CD4-positive, alpha-beta T cell treated with Interferon gamma for 1 hour (primary cell): ENCODE measurements at places on chromosomes 7 and 10.

DNA sequence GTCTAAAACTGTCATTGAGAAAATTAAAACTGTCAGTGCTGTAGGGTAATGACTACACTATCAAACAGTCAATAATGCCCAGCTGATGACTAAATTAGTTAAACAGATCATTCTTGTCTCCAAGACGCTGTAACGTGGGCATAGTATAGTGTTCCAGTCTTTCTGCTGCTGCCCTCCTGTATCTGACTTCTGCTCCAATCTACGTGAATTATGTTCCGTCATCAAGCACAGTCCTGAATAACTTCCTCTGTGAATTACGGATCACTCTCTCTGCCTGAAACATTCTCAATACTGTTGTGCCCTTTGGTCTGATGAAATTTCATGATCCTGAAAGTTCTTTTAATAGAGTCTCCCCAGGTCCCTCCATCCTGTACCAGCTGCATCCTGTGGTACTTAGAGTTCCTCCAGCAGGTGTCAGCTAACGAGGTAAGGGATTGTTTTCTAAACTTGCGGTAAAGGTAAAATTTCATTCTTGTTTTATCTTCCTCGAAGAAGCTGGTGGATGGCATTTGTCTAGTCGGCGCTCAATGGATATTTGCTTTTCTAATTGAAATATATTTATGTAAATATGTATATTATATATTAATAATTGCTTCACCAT lies 393.5 kb upstream of the ADARB2 start:
- DNase-seq = no peak

DNA sequence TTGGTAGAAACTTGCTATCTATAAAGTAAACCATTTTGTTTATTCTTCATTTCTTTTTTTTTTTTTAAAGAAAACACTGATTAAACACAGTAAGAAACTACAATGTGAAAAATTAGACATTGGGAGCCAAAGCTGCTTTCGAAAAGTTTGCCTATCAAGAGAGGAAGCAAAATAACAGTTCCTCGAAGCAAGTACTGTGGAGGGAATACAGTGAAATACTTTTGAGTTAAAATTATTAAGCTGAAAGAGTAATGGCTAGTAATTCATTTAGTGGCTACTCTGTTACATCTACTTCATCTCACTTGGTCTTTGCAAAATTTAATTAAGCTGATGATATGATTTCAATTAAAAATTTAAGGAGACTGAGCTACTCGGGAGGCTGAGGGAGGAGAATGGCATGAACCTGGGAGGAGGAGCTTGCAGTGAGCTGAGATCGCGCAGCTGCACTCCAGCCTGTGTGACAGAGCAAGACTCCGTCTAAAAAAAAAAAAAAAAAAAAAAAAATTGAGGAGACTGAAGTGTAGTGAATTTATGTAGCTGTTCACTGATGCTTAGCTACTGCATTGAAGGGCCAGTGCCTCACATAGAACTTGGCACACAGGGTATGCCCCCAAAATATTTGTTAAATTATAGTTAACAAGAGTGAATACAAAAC lies 982.1 kb upstream of the MBL2 start:
- DNase-seq = no peak

- DNase-seq = no peak
These were observed 551.7 kb downstream of the HTR7 start for GRCh38 chr10:90306187-90306586.

DNA sequence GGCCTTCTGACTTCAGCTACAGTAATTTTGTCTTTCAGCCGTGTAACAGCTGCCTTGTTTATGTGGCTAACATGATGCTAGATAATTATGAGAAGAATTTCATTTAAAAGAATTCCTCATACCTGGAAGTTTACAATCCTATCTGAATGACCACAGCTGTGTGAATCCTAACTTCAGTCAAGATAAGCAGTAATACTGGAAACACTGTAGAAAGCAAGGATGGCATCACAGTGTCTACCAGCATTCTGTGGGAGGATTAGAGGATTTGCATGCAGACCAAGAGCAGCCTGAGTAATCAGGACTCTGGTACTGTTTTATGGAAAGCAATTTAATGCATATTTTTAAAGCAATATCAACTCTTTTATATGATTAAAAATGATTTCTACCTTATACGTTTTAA lies 282.4 kb downstream of the EXOC4 start:
- DNase-seq = no peak

DNA sequence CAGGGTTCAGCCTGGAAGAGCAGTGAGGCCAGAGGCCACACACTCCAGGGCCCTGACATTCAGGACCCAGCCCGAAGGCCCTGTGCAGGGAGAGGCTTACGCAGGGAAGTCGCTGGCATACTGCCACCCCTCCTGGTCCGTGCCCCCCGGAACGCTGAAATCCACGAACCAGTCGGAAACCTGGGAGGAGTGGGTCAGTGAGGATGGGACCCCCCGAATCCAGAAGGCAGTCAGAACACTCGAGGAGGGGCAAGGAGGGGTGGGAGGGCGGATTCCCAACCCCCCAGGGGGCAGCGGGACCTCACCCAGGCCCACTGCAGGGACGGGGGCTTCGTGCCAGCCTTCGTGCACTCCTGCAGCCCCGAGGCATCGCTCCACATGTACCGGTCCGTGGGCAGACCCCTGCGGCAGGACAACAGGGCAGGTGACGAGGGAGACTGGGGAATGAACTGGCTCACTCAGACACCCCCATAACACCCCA lies 13.5 kb downstream of the BHLHA15 start:
- no peak for DNase-seq

GRCh38 chr7:29019896-29020295 lies 61.8 kb upstream of the TRIL start:
- no peak for DNase-seq

DNA sequence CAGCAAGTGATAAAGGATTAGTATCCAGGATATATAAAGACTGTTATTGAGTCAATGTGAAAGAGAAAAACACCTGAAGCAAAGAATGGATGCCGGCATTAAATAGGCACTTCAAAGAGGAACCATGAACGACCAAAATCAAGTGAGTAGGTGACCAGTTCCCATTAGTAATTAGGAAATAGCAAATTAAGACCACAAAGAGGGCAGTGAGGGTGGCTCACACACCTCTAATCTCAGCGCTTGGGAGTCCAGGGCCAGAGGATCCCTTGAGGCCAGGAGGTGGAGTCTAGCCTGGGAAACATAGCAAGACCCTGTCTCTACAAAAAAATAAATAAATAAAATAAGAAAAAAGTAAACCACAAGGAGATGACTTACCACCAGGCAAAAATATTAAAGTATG lies 1.5 kb upstream of the ANTXRL start:
- DNase-seq = no peak

DNA sequence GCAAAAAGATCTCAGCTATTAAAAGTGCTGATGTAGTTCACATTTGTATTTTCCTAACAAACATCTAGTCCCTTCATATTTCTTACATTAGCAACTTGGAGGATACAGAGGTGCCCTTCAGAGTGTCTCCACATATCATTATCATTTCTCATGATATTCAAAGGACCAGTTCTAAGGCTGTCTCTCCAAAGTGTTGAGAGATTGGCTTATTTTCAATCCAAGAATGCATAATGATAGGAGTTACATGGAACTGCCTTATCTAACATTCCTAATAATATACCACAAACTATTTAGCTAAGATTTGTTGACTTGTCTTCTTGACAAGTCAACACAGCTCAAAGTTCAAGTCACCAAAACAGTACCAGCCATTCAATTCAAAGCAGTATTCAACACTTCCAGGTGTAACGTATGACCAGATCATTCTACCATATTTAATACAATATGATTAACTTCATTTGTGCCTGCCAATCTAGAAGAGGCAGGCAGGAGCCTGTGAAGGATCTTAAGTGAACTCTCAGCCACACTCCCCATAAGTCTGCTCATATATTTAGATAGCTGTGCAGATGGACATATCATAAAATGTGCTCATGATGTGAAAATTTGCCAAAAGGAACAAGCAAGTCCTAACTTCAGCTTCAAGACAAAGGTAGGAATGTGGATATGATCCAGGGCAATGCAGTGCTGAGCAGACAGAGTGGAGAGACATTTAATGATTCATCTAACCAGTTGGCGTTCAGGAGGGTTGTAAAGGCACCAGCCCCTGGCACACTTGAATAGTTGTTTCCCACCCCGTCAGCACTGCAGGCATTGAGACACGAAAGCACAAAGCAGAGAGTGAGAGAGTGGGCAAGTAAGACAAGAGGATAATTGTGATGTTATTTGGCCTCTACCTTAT lies 108.3 kb downstream of the MTERF1 start:
- DNase-seq = no peak

DNA sequence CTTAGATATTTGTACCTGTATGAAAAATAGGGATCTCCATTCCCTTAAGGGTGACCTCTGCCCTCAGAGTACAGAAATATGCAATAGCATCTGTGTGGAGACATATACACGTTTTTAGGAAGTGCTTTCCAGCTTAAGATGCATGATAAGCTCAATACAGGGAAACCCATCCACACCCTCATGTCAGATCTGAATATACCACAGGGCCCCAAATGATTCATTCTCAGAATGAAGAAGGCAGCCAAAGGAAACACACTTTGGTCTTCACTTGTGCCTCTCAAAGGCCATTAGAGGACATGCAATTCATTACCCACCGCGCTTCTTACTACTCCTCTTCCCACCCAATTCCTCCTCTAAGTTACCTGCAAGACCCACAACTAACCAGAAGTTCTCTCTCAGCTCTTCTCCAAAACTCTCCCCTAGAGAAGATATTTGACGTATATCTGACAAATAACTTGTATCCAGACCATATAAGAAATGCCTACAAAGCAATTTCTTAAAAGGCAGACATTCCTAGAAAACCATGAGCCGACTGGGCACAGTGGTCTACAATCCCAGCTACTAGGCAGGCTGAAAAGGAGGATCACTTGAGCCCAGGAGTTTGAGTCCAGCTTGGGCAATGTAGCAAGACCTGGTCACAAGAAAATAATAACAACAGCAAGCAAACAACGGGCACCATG lies 103.0 kb downstream of the OAT start:
- DNase-seq = no peak

- no peak for DNase-seq
These were observed 65.5 kb downstream of the CYCS start for GRCh38 chr7:25059576-25059975.

DNA sequence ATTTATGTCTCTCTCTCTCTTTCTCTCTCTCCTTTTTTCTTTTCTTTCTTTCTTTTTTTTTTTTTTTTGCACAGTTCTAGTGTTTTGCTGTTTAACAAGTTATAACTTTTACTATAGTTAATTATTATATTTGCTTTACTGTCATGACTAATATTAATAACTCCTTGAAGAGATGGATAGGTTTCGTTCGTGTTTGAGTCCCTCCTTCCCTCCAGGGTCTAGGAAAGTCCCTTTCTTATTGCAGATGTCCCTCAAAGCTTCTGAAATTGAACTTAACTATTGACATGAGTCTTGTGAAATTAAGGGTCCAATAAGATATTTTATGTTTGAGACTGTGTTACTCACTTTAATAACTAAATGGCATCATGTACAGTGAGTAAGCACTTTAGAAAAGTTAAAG lies 131.4 kb downstream of the PLXDC2 start:
- DNase-seq = no peak

DNA sequence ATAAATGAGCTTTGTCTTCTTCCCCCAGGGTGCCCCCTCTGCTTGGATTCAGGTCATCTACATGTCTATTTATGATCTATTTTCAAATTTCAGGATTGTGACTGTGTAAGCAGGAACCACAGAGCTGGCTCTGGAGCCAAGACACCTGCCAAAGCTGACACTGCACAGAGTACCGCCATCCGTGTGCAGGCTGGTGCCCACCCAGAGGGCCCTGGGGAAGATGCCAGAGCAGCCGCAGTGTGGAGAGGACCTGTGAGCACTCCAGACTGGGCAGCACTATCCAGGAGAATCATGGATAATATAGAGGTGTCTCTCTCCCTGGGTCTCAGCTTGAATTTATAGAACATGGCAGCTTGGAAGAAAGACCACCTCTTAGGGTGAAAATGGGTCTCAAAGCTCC lies 577.5 kb downstream of the GRID1 start:
- DNase-seq = no peak

GRCh38 chr7:55475855-55476803 lies 96.2 kb downstream of the VOPP1 start:
- DNase-seq = no peak

- no peak for DNase-seq
These were observed 95.8 kb downstream of the CFAP58 start for GRCh38 chr10:104449391-104449790.

DNA sequence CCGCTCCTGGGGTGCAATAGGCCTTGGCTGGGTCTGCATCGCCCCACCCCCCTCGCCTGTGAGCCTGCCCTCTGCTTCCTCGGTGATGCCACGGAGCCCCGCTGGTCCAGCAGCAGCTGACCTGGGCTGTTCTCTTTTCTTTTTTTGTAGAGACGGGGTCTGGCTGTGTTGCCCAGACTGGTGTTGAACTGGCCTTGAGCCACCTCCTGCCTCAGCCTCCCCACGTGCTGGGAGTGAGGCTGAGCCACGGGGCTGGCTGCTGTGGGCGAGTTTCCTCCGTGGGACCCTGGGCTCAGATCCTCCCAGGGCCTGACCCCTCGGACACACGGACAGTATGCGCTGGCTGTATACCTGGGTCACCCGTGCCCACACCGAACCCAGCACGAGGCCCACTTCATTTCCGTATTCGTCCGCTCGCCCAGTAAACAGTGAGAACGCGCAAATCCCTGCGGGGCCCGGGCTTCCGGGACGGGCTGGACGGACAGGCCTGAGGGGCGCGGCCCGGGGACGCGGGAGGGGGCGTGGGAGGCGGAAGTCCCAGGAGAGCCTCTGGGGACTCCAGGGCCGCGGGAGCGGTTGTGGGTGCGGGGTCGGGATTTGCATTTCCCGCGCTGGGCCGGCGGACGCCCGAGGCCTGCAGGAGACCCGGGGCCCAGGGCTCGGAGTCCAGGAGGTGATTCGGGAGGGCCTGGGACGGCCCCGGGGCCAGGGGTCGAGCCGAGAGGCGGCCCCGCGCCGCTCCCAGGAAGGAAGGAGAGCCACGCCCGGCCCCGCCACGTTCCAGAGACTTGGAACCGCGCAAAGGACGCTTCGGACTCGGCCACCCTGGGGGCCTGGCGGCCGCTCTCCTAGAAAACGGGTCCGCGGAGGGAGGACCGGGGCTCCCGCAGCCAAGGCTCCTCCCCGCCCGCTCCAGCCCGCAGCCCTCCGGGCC lies 57.7 kb upstream of the DNAJB6 start:
- no peak for DNase-seq

DNA sequence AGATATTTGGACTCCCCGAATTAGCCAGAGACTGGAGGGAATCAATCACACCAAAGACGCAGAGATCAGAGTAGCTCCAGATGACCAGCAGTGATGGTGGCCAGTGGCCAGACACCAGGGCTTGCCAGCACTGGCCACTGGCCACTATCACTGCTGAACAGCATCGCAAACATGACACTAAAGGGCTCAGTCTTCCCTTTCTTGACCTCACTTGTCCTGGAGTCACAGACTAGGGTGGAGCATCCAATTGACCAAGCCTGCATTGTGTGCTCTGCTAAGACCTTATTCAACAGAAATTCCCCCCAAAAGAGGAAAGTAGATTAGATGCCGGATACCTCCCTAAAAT lies 234.7 kb downstream of the CREB5 start:
- no peak for DNase-seq

- DNase-seq = no peak
These were observed 50.9 kb downstream of the TFAM start for GRCh38 chr10:58436071-58436470.

- DNase-seq = no peak
These were observed 263.4 kb downstream of the BICC1 start for GRCh38 chr10:58775960-58776567.
